ENCODE measurements at places on chromosomes 3 and 15.

- DNase-seq: no peak
These were observed 24.0 kb downstream of the TKT start for GRCh38 chr3:53231532-53232511.

DNA sequence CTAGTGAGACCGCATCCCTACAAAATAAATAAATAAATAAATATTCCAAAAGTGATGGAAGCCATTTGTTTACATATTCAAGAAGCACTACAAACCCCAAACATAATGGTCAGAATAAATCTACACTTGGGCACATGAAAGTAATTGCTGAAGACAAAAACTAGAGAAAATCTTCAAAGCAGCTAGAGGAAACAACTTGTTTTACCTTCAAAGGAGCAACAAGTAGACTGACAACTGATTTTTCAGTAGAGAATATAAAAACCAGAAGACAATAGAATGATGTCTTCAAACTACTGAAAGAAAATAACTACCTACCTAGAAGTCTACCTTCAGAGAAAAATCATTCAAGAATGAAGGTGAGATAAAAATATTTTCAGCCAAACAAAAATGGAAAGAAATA lies 89.4 kb downstream of the TPRA1 start:
- DNase-seq: no peak

- DNase-seq: no peak
These were observed 29.7 kb downstream of the MRPS11 start for GRCh38 chr15:88497109-88497765.

DNA sequence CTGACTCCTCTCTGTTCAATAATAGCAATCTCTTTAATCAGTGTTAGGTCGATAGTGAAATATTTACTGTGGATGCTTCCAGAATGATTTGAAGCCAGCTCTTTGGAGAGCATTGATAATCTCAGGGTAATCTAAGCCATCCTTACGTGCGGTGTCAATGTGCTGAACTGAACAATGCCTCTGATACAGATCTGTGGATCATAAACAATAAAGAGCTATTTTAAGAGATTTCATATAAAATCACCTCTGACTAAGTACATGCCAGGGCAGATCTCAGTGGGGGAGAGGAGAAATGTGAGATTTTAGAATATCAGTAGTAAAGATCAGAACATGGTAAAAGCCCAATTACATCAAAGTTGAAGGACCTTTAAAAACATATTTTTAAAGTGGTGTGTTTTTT lies 319.3 kb upstream of the GBE1 start:
- no peak for DNase-seq

- DNase-seq: no peak
These were observed 30.0 kb downstream of the SNX33 start for GRCh38 chr15:75677465-75678323.

DNA sequence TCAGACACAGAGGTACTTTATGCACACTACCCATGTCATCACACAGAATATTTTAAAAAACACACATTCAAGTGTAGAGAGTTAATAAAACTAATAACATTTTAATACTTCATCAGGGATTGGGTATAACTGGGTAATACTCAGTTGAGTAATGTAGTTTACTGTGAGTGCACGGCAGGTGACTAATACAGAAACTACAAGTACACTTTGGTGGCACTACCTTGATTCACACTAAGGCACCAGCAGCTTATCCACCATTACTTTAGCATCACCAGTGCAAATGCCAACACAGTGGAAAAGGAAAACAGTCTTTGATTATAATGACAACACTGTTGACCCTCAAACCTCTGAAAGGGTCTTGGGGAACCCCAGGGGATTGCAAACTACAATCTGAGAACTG lies 33.6 kb downstream of the ZNF280D start:
- no peak for DNase-seq

DNA sequence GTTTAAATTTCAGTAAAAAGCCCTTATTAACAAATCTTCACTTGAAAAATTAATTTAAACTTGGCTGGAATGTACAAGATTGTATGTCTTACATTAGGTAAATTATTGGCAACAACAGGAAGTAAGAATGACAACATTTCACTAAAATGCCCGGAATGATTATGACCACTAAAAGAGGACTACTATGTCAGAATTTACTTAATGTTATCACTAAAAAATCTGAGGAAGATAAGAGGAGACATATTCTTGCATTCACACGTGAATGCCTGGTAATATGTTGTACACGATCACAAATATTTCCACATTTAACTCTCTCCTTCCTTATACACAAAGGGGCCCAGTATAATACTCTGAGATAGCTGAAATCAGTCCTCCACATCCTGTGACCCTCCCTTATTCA lies 29.7 kb downstream of the VGLL3 start:
- DNase-seq: no peak

DNA sequence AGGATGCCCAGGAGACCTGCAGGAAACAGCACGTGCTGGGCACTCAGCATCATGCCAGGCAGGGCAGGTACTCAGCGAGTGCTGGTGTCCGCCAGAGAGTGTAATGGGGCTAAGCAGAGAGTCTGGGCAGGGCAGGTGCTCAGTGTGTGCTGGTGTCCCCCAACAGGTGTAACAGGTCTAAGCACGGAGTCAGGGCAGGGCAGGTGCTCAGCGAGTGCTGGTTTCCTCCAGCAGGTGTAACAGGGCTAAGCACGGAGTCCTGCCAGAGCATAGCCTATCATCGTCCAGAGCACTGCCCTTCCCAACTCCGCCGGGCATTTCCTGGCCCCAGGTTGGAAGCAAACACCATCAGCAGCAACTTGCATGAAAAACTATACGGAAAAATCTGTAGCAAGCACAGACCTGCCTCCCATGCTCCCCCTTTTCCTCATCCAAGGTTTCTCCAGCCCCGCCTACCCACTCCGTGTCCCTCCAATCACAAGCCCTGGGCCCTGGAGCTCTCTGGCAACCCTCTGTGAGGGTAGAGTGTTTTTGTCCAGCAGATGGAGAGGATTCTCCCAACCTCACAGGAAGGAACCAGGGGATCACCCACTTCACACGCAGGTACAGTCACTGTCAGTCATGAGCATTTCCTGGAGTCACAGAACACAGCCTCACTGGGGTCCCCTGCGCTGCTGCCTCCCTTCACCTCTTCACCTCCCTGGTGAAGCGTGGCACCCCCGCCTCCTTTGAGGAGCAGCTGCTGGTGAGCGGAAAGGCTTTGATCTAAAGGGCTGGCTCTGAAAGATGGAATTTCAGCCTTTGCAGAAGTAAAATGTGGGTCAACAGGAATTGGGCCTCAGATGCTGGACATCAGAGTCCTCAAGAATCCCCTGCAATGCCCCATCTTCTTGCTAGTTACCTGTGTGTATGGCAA lies 302.5 kb downstream of the OCA2 start:
- no peak for DNase-seq

- no peak for DNase-seq
These were observed 101.8 kb downstream of the TPRA1 start for GRCh38 chr3:127488740-127489139.

DNA sequence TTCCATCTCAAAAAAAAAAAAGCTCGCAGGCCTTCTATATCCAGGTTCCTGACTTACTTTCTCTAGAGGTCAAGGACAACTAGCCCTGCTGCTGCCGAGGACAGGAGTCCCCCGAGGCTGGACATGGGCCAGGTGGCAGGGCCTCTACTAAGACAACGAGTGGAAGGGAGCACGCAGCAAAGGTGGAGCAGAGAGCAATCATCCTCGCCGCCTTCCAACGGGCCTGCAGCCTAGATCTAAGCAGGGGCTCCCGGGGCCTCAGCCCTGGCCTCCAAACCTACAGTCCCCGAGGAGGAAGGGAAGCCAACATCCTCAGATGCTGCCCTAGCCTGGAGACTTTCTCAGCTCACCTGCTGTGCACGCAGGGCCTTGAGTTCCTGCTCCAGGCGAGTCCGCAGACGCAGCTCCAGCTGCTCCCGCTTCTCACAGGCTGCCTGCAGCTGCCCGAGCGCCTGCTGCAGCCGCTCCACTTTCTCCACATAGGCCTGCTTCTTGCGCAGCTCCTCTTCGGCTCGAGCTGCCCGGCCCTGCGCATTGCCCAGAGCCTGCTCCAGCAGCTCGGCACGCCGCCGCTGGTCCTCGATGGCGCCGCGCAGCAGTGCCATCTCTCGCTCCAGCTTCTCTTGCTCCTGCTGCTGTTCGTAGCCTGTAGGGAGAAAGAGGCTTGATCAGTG lies 12.9 kb downstream of the AMOTL2 start:
- DNase-seq: no peak

DNA sequence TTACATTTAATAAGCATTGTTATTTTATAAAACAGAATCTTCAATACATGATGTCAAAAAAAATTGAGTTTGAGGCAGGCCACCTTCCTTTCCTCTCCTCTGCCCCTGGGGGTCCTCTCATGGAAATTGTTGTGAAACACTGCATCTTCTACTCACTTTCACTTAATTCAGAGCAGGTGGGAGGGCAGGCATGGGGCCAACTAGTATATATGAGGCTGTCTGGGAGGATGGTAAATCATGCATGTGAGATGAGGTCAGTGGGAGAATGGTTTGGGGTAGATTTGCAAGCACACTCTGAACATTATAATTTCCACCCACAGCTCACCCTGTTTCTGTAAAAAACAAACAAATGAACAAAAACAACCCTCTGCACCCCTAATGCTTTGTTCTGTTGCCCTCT lies 10.4 kb upstream of the CCDC14 start:
- no peak for DNase-seq

- DNase-seq: peak; percentile 3
These were observed 172.2 kb downstream of the SSR3 start for GRCh38 chr3:156382458-156383346.

- DNase-seq: no peak
These were observed 9.6 kb downstream of the GOLGB1 start for GRCh38 chr3:121739902-121740301.

DNA sequence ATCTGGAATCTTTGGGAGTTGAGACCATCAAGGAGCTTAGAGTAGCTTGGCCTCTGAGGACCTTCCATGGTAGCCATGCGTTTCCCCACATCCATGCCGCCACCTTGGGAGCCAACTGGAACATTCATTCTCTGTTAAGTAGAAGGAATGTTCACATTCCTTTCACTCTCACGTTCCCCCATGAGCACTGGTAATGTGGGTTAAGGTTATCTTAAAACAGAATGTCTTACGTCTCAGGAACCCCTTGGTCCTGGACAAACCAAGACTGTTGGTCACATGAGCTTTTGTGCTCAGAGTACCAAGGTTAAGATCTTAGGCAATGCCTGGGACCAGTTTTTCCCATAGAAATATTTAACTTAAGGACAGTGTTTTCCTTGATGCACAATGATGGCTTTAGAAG lies 211.7 kb upstream of the UBE2E1 start:
- no peak for DNase-seq

DNA sequence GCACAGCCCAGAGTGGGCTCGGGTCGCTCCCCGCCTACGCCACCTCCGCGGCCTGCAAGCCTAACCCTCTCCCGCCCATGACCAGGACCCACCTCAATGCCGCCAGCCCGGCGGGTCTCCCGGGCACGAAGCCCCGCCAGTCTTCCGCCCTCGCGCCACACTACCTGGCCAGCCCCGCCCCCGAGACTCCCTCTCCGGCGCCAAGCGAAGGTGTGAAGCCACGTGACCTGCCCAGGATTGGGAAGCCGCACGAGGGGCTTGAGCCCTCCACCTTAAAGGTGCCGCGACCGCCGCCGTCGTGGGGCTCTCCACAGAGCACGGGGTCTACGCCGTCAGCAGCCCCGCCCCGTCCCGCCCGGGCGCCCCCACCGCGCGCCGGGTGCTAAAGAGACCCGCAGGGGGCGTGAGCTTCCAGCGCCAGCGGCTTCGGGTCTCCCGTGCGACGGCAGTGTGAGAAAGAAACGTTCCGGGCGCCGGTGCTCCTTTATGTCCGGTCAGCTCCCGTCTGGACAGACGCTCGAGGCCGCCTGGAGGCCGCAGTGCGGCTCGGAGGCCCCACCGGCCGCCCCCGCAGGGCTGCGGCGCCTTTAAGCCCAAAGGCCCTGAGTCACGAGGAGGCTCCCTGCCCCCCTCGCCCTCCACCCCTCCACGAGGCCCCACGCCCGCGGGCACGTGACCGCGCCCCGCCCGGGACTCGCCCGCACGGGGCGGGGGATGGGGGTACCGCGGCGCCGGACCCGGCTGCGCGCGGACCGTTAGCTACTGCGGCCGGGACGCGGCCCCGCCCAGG lies at the start of gene CPEB1:
CPEB1 (minus strand) TSS at position 319 of the 790 bp plus-strand sequence. CDS start 18,904 bp downstream, outside the sequence.
- peak; percentile 54 for DNase-seq

- DNase-seq: no peak
These were observed 61.5 kb upstream of the MEF2A start for GRCh38 chr15:99504071-99504822.

DNA sequence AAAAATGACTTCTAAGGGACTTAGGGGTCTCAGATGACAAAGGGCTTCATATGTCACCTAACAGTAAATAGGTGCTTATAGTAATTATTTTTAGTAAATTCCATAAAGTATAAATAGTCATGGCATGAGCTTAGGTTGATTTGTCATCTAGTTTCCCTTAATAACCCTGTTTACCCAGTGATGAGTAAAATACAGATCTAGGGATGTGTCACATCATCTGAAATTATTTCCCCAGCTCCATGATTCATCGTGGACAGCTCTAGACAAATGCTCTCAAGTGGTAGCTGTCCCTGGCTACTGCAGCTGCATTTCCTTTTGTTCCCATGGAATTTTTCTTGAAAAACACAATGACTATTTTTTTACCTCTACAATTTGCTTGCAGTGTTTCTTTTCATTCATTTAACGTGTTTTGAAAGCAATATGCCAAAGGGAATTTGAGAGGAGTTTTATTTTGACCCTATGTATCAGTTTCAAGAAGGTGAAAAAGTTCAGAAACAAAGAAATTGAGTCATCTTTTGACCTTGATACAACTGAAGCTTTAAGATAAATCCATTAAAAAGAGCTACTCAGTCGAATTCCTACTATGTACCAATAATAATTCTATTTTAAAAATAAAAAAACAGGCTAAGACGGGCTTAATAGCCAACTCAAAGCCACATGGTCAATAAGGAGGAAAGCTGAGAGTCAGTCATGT lies 241.6 kb downstream of the KCNMB2 start:
- DNase-seq: no peak

- no peak for DNase-seq
These were observed 66.6 kb upstream of the TGFBR2 start for GRCh38 chr3:30539772-30540171.

- DNase-seq: no peak
These were observed 242.2 kb upstream of the ZPLD1 start for GRCh38 chr3:102192575-102192974.

DNA sequence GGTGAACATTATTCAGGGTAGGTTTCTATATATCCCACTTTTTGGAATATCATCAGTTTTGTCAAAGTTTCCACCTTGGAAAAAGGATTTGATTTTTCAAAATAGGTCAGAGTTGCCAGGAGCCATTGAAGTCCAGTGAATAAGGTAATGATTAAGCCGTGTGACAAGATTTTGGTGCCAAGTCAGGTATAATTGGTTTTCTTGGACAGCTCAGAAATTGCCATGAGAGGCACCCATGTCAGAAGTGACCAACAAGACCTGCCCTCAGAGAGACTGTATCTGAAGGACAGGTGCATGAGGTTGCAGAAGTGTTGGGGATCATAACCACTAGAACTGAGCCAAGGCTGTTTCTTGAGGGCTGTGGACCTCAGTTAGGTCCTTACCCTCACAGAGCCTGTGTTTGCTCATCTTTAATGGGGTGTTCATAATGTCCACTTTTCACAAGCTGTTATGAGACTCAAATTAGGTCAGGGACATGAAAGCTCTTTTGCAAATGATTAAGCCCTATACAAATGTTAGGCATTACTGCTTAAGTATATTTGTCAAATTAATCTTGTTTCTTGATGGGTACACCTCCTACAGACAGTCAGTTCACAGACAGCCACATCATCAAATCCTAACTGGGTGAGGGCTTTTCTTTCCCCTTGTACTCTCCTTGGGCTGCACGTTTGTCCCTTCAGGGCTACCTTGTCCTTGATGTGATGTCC lies 32.3 kb downstream of the CASR start:
- no peak for DNase-seq

- no peak for DNase-seq
These were observed 13.3 kb downstream of the MYD88 start for GRCh38 chr3:38151667-38152265.
